Anterior cingulate cortex (tissue), 58 donors: ENCODE measurements at places on chromosomes 3 and 15.

DNA sequence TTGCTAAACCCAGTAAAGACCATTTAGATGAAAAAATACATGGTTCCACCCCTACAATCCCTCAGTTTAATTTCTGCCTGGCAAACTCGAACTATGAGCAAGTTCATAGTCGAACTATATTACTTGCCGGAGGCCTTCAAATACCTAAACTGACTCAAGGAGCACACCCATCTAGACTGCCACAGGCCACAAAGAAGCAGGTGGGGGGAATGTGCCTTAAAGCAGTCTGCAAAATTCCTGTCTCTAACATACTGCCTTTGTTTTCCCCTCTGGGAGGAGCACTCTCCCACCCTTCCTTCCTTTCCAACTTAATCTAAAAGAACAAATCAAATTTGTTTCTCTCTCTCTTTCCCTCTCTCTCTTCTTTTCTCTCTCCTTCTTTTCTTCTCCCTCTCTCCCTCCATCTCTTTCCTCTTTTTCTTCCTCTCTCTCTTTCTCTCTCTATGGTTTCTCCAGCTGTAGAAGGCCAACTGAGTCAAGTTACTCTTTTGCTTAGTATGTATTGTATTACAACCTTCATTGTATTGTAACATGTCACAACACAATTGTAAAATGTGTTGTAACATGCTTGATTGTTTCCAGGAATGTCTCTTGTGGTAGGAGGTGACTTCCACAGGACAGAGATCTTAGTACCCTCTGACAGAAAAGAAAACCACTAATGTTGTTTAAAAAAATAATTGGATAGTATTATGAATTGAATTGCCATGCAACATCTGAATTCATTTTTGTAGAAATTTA is 496.3 kb downstream of the ROBO2 start:
- DNase-seq, result no peak

GRCh38 chr3:195068084-195069080 is 202.6 kb downstream of the XXYLT1 start:
- DNase-seq, result no peak

GRCh38 chr15:46955576-46955975 is 761.7 kb upstream of the SEMA6D start:
- DNase-seq, result no peak

DNA sequence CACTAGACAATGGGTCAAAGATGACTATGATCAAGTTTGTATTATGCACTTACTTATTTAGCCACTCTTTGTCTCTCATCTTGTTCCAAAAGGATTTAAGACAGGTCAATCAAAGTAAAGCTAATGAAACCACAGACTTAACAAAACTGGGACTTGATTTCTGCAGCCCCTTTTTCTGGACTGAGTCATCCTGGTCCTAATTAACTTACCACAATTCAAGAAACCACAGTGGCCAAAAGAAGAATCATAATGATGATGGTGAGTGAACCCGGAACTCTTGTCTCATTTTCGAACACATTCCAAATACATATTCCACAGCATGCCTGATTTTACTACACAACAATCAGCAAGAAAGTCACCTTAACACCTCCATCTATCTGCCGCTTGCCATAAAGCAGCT is 1333.0 kb downstream of the ROBO1 start:
- no peak for DNase-seq

DNA sequence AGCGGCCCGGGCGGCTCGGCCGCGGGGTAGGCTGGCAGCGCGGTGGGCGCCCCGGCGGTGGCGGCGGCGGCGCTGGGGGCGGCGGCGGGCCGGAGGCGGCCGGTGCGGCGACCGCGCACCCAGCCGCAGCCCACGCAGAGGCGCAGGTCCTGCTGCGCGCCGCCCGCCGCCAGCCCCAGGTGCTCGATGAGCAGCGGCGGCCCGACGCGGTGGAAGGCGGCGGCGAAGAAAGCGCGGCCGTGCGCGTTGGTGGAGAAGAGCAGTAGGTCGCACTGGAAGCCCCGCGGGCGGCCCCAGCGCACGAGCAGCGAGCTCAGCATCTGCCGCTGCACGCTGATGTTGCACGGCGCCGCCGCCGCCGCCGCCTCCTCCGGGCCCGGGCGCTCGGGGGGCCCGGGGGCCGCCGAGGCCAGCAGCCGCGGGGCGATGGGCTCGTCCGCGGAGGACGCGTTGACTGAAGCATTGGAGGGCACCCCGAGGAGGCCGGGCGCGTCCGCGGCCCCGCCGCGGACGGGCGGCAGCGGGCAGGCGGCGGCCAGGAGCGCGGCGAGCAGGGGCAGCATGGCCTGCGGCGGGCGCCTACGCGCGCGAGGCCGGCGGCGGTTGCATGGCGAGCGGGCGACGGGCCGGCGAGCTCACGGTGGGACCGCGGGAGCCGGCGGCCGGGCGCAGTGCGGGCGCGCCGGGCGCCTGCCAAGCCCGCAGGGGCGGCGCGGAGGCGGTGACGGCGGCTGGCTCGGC is 452 bp downstream of the TMEM158 start:
- DNase-seq, result peak; percentile 4

- DNase-seq, result no peak
These were observed 192.9 kb downstream of the PLCL2 start for GRCh38 chr3:17077606-17078005.

GRCh38 chr3:65569845-65570405 is 468.8 kb downstream of the MAGI1 start:
- no peak for DNase-seq

GRCh38 chr3:139353920-139354556 is 10.2 kb downstream of the MRPS22 start:
- DNase-seq, result no peak

- no peak for DNase-seq
These were observed 70.4 kb upstream of the SLC7A14 start for GRCh38 chr3:170656284-170656683.

- no peak for DNase-seq
These were observed 186.0 kb downstream of the UBE2E2 start for GRCh38 chr3:23389089-23389488.

GRCh38 chr3:35305406-35305805 is 333.9 kb upstream of the ARPP21 start:
- no peak for DNase-seq

- DNase-seq, result no peak
These were observed 152.8 kb downstream of the ARRDC4 start for GRCh38 chr15:98113327-98113726.

DNA sequence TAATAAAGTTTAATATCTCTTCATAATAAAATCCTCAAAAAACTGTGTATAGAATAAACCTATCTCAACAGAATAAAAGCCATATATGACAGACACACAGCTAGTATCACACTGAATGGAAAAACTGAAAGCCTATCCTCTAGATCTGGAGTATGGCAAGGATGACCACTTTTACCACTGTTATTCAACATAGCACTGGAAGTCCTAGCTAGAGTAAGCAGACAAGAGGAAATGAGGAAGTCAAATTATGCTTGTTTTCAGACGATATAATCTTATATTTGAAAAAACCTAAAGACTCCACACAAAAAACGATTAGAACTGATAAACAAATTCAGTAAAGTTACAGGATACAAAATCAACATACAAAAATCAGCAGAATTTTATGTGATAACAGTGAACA is 57.4 kb upstream of the DIPK2A start:
- DNase-seq, result no peak
